ENCODE measurements at places on chromosomes 5 and 9.
A peak's percentile ranks its signal among the peaks of the same experiment; 100 is the strongest.

GRCh38 chr5:55737793-55738192 is at the start of gene DDX4:
TSS of gene DDX4 (plus strand) at chr5:55738061. CDS start at chr5:55738964, 903 bp downstream.
- DNase-seq = no peak

GRCh38 chr5:107408564-107408963 is 262.2 kb downstream of the EFNA5 start:
- DNase-seq = no peak

DNA sequence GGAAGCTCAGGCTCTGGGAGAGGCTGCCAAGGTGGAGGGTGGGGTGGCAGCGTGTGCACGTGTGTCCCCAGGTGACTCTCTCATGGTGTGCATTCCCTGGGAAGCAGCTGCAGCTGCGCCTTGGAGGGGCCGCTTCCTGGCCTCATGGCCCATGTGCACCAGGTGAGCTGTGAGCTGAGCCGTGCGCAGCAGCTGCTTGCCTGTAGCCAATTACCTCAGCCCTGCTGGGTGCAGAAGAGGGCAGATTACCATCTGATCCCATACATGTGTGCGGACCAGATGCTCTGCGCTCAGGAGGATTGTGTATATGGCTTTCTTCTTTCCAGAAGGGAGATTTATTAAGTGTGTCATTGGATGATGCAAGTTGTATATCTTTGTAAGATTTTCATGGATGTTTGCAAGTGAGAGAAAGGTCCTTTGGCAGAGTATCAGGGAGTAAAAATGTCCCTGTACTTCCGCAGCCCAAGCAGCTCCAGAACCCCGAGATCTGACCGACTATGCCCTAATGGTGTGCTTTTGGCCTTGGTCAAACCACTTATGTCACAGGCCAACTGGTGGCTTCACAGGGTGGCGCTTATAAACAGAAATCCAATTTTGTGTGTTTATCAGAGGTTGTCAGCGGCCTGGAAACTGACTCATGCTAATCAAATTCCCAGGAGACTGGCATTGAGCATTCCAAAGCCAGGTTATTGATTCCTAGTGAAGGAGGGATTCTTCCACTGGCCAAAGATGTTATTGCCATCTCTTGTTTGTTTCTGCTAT is 229.3 kb downstream of the GOLPH3 start:
- DNase-seq = peak; percentile 66

DNA sequence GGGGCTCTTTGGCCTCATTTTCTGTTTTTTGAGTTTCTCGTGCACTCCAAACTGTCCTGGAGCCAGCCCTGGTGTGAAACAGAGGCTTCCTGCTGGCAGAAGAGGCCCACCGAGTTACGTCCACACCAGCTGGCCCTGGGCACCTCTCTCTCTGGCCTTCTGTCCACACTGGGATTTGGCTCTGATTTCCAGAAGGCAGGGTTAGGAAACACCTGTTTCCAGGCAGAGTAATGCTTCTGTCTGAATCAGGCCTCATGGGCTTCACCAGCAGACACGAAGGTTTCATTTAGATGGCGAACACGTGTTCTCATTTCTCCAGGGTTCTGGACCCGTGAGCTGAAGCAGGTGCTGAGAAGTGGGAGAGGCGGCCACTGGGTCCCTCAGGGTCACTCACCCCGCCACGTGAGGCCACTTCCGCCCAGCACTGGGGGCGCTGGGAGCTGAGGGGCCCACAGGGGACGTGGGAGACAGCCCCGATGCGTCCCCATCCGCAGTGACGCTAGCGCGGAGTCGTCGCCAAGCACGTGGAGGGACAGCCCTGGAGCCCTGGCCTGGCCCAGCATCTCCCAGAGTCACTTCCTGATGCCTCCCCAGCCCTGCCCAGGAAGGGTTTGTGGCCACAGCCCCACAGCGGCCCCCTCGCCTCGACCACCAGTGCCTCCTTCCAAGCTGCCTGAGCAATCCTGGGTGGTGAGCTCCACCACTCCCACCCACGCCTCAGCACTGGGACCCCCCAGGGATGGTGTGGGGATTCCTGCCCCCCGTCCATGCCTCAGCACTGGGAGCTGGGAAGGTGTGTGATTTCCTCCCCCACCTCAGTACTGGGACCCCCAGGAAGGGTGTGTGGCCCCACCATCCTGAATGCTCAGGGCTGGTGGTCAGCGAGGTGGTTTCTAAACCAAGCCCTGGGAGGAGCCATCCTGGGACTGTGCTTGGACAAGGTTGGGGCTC is 4.9 kb upstream of the LRRC14B start:
- DNase-seq = peak; percentile 54

GRCh38 chr5:142507531-142508372 is 178.1 kb downstream of the FGF1 start:
- peak; percentile 57 for DNase-seq

- DNase-seq = no peak
Observed at GRCh38 chr5:41908374-41909079, 4.4 kb downstream of the RIMOC1 start.

- peak; percentile 85 for DNase-seq
Observed at GRCh38 chr5:143707806-143708205, 104.2 kb upstream of the HMHB1 start.

DNA sequence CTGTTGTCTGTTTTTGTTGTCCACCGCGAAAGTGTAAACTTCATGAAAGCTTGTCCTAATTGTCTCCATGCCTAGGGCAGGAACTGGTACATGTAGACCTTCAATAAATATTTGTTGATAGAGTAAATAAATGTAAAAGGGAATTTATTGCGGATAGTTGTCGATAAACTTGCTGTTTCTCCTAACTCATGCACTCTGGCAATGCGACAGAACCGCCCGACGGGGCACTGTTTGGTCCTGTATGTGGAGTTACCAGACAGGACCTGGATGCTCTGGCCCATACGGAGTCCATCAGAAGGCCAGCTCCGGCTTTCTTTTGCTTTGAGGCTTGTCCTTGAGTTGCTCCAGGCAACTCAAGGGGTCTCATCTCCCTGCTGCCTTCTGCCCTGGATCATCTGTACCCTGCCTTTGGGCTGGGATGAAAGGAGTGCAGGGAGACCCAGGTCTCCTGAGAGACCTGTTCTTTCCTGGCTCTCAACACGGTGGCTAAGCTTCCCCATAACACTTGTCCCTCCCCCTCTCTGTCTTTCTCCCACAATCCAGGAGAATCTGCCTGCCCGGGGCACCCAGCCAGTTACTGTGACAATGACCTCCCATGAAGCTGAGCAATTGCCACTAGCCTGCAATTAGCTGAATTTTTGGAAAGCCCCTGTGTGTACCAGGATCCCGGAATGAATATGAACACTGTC is 149.5 kb upstream of the PTCH1 start:
- no peak for DNase-seq

GRCh38 chr5:17216974-17217492 is 398 bp upstream of the BASP1 start:
- peak; percentile 89 for DNase-seq

- DNase-seq = no peak
Observed at GRCh38 chr5:4225741-4226140, 630.1 kb downstream of the IRX1 start.

DNA sequence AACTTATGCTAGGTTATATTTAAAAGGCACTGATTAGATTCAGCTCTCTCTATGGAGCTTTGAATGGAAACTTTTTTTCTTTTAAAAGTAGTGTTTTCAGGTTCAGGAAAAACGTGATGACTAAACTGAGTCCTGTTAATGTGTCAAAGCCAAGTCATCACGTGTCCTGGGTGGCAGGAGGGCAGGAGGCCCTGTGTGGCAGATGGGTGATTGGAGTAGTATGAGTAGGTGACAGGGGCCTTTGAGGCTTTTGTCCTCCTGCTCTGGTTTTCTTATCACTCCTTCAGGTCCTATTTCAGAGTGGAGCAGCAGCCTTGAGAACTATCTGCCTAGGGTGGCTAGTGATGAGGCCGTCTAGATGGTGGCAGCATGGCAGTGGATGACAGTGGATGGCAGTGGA is 17.7 kb upstream of the CARTPT start:
- no peak for DNase-seq

DNA sequence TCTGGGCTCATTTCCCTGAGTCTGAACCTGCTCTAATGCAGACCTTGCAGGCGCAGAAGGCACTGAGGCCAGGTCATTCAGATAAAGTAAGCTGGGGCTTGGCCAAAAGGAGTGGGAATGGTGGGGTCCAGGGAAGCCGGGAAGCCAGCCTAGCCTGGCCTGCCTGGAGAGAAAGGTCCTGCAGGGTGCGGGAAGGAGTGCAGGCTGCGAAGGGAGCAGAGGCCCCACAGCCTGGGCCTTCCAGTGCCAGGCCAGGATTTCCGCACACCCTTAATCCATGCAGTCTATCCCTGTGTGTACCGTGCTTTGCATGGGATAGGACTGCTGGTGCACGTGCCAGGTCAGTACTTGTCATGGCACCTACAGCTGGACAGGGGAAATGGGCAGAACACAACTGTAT is 3.6 kb upstream of the STING1 start:
- DNase-seq = no peak

GRCh38 chr9:38107811-38108304 is 38.8 kb upstream of the SHB start:
- no peak for DNase-seq

GRCh38 chr5:120615967-120616645 is 152.0 kb downstream of the PRR16 start:
- DNase-seq = no peak

DNA sequence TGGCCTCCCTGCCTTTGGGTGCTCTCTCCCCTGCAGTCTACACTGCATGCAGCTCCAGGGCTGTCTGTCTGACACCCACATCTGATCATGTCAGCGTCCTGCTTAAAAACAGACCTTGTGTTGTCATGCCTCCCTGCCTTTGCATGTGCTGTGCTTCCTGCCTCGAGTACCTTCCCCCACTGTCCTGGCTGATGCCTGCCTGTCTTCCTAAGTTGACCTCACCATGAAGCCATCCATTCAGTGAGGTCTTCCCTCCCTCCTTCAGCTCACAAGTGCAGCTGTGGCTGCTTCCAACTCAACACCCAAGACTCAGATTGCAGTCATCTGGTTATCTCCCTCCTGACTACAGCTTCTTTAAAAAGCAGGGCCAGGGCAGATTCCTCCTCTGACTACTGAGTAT is 5.5 kb downstream of the ANGPTL2 start:
- DNase-seq = peak; percentile 60

- DNase-seq = peak; percentile 11
Observed at GRCh38 chr5:15191012-15191411, 309.0 kb upstream of the FBXL7 start.

GRCh38 chr5:176897263-176897662 is 1.9 kb downstream of the HK3 start:
- no peak for DNase-seq

GRCh38 chr5:56676091-56676768 is 139.1 kb upstream of the MAP3K1 start:
- DNase-seq = no peak

- peak; percentile 73 for DNase-seq
Observed at GRCh38 chr5:77852514-77853352, 76.6 kb upstream of the TBCA start.

DNA sequence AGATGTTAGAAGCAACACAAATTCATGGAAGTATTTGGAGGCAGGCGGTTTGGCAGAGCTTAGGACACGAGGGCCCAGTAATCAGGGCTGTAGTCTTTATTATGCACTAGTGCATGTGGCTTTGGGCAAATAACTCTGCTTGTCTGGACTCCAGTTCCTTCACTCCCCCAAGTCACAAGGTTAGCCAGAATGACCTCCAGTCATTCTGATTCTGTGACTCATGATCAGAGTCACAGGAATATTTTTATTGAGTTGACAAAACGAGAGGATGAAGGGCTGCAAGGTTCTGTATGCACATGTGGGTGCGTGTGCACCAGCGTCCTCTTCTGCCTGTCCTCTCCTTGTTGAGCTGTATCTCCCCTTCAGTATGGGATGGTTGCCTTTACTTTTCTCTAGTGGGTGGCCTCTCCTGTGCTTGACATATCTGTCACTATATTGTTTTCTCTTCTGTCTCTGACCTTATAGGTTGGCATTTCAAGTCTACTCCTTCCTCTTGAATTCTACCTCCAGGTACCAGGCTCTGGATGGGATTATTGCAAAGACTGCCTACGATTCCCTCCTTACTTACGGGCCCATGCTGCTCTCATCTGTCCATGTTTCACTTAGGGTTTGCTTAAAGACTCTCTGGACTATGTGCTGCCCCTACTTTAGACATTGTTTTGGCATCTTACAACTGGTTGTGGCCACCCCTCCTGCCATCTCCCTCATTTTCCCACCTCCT is 94.6 kb downstream of the KDM4C start:
- no peak for DNase-seq

GRCh38 chr9:69757996-69758675 is 1.7 kb downstream of the PTAR1 start:
- peak; percentile 30 for DNase-seq

DNA sequence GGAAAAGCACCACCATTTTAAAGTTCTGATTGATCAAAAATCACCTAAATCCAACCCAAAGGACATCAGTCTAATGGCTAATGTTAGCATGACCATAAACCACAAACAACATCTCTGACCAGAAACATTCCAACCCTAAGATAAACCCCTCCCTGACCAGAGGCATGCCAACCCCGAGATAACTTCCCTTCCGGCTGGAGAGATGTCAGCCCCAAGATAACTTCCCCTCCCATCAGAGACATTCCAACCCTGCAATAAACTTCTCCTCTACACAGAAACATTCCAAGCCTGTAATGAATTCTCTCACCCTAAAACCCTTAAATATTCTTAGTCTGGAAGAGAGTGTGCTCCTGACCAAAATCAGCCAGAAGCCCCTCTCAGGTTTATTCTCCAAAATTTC is 364.3 kb downstream of the KCNN2 start:
- DNase-seq = no peak

DNA sequence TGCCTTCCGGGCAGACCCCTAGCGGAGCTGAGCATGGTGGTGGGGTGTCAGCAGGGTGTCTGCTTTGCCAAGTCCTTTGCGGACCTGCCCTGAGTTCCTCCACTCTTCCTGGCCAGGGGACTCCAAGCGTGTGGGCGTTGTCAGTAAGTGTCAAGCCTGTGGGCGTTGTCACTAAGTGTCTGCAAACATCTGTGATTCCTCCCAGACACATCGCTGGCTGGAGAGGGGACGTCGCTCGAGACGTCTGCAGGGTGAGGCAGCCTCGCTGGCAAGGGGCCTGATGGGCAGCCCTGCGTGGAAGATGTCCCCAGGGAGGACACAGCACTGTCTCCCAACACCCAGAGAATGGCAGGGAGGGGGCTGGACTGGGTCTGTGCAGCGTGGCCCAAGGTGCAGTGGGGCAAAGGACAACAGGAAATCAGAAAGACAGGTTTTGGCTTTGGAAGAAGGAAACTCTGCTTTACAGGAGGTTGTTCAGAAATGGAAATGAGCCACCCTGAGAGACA is 28.8 kb downstream of the ADAMTSL2 start:
- DNase-seq = peak; percentile 66

- DNase-seq = no peak
Observed at GRCh38 chr5:180982008-180982741, 6.5 kb upstream of the BTNL3 start.

- no peak for DNase-seq
Observed at GRCh38 chr9:82721593-82721992, 341.3 kb downstream of the RASEF start.
